ENCODE measurements at places on chromosomes 5 and 9.
A peak's percentile ranks its signal among the peaks of the same experiment; 100 is the strongest.

DNA sequence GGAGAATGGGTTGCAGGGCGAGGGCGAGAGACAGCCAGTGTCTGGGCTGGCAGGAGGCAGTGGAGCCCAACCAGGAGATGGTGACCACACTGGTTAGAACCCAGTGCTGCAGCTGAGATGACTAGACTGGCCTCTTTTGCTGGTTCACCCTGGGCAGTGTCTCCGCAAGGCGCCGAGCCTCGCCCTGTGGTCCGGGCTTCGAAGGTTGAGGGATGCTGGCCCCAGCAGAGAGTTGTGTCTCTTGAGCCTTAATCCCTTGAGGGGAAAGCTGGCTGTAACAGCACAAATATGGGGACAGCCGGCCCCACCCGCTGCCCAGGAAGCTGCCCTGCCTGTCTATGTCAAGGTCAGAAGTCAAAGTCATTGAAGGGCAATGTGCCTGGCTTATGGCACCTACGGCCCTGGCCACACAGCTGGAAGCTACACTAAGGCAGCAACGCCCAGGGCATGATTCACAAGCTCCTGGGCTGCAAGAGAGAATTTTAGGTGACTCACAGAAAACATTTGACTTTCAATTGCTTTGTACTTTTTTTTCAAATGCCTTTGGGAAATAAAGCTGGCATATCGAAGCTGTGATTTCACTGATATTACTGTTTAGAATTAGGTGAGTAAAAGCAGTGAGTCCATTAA is 33.3 kb downstream of the NKX2-5 start:
- DNase-seq = no peak

DNA sequence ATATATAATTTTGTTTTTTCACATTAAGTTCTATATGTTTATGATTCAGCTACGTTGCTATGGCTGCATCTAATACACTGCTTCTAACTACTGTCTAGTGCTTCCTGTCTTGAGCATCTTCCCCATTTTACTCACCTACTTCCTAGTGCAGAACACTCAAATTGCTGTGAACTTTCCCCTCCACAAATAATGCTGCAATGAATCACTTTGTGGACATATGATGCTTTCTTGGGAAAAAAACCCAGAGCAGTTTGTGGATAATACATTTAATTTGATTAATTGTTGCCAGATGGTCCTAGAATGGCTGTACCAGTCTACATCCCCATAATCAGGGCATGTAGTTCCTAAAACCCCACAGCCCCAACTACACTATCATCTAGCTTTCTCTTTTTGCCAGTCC is 18.5 kb downstream of the CD180 start:
- no peak for DNase-seq

DNA sequence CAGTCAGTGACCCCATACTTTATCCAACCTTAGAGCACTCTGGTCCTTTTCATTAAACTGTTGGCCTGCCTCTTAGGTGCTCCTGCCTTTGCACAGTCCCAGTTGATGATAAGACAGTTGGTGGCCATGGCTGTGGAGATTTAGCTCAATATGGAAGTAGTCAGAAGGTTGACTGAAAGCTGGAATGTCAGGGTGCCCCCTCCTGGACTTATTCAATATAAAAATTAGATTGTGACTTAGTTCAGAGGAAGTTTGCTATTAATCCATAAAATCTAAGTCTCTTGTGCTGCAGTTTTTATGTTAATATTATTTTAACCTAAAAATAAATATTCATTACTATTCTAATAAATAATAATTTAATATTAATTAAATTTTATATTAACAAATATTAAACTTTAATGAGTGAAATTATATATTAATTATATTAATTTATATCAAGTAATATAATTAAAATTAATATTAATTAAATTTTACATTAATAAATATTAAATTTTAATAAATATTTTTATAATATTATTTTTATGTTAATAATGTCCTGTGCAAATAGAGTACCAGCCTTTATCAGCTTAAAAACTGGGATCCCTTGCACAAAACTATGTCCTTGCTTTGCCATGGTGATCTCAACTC is 77.7 kb upstream of the ADAMTSL1 start:
- peak; percentile 23 for DNase-seq

GRCh38 chr9:108049026-108049607 is 559.5 kb upstream of the KLF4 start:
- no peak for DNase-seq

- no peak for DNase-seq
These were observed 1.1 kb upstream of the ENTPD2 start for GRCh38 chr9:137054932-137055384.

- peak; percentile 9 for DNase-seq
These were observed 283.9 kb upstream of the RFX3 start for GRCh38 chr9:3809724-3810123.

- DNase-seq = no peak
These were observed 42.8 kb upstream of the HK3 start for GRCh38 chr5:176941951-176942350.

- DNase-seq = no peak
These were observed 731 bp downstream of the PRR16 start for GRCh38 chr5:120464627-120465435.

DNA sequence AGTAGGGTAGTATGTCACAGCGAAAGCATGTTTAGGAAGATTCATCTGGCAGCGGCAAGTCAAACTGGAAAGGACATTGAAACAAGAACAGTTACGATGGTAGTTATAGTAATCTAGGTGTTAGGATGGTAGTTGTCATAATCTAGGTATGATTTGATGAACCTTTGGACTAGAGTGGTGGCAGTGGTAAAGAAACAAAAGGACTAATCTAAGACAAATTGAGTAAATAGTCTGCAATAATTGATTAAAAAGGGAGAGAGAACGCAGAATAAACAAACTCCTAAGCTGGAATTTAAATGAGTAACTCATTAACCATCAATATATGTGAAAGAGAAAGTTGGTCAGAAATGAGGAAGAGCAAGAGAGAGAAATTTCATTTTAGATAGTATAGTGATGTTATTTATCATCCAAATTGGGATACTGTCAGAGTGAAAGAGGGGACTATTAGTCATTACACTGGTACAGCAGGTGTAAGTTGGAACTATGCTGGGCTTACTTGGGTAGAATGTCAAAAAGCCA is 56.8 kb downstream of the MTREX start:
- DNase-seq = no peak

DNA sequence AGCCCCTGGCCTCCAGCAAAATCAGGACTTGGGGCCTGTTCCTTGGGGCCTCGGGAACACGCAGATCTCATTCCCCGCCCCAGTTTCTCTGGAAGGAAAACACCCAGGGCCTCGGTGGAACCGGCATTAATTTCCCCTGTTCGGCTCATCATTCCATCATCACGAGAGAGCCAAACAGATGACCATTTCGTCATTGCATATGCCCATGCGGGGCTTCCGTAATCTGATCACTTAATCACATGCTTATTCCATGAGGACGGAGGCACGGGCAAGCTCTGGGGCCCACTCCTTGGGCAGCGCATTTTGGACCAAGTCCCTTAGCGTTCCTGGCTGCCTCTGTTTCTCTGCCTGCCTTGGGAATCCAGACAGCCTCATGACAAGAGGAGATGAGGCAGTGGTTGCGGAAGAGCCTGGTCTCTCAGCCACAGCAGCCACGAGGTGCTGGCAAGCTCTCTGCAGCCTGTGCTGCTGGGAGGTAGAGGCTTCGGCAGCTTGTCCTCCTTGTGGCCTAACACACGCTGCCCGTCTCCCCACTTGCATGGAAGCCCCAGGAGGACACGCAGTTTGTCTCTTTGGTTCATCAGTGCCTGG is 65.0 kb upstream of the IER5L start:
- DNase-seq = no peak

DNA sequence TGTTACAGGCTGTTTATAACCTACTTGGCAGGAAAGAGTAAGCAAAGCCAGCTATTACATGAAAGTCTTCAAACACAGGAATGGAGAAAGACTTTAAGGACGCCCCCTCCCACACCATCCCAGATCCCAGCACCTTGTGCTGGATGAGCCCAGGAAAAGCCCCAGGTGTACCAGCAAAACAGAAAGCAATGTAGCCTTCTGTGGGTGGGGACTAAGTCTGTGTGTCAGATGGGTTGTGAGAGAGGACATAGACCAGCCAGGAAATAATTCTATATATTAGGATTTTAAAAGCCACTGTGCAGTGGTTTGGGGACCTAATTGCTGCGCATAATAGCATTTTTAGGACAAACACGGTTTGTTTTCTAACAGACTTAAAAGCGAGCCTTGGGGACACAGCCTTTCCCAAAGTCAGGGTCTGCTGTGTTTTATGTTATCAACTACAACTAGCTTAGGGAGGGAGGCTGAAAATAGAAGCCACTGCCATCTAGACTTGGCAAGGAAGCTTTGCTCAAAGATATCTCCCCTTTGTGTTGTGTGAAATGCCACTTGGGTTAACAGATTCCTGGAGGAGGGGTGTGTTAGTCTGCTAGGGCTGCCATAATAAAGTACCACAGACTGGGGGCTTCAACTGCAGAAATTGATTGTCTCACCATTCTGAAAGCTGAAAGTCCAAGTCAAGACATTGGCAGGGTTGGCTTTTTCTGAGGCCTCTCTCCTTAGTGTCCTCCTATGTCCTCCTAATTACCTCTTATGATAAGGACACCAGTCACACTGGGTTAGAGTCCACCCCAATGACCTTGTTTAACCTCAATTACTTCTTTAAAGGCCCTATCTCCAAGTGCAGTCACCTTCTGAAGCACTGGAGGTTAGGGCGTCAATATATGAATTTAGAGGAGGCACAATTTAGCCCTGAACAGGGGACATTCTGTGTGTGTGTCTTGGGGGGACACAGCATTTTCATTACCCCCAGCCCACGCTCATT is 17.2 kb upstream of the UBE2QL1 start:
- no peak for DNase-seq

DNA sequence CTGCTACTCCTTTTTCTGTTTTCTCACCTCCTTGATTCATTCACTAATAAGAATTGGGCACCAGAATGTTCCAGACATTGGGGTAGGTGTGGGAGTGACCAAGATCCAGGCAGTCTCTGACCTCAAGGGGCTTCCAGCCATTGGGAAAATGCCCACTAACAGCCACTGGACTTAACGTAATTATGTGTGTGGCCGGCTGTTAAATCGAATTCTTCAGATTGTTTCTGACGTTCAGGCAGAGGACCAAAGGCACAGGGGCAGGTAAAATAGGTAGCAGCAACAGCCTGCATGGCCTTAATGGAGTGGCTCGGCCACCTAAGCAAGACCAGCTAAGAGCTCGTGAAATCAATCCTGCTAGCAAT is 48.4 kb upstream of the CKMT2 start:
- DNase-seq = no peak

- DNase-seq = no peak
These were observed 323.4 kb downstream of the PSAT1 start for GRCh38 chr9:78620303-78620702.
